ENCODE measurements at places on chromosomes 1 and 21. TPM values are rescaled to one million over a fixed set of nuclear protein-coding genes. Genes with fewer than 3 reads are reported as not detected.

S100A8 gene
- polyA plus RNA-seq = 8.3 TPM

DNA sequence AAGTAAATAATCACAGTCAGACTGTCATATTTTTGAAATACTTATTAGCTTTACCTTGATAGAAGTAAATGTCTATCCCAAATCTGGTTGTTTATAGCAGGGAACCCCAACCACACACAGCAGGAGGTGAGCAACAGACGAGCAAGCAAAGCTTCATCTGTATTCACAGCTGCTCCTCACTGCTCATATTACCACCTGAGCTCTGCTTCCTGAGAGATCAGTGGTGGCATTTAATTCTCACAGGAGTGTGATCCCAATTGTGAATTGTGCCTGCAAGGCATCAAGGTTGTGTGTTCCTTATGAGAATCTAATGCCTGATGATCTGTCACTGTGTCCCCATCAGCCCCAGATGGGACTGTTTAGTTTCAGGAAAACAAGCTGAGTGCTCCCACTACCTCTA lies 104.3 kb downstream of the GPATCH2 start:
- no peak overlapping the region for H3K27ac ChIP-seq
- no peaks in the 10 kb centered on the region for H3K4me1 ChIP-seq
- H3K36me3 ChIP-seq = no peaks in the 10 kb centered on the region
- no peaks in the 10 kb centered on the region for H3K27me3 ChIP-seq
- DNase-seq = no peak
- no peak overlapping the region for H3K4me3 ChIP-seq

GRCh38 chr1:217432339-217432738 lies 198.6 kb downstream of the GPATCH2 start:
- no peaks in the 10 kb centered on the region for H3K27me3 ChIP-seq
- no peaks in the 10 kb centered on the region for H3K4me1 ChIP-seq
- H3K36me3 ChIP-seq = no peaks in the 10 kb centered on the region

DNA sequence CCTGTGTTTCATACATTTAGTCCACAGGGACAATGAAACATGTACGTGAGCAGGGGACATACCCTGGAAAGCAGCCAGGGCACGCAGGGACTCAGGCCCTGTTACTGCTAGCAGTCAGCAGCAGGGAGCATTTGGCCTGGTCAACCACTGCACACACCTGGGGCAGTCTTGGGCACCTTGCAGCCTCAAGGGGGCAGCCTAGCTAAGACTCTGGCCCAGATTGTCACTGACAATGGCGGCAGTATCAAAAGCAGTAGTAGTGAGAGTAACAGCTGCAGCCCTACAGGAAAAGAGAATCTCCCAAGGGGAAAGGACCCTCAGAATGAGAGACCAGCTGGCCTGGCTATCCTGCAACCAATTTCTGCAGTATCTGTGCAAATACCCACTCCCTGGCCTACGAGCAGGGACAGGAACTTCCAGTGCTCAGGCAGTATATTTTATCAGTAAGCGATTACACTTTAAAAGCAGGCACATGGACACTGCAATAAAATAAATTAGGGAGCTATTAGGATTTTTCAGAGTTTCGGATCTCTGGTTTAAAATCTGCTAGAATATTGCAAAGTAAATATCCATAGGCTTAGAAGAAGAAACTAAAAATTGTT lies 475.6 kb downstream of the LTN1 start:
- H3K27ac ChIP-seq = no peak overlapping the region
- H3K4me1 ChIP-seq = peaks cover under 1% of the 10 kb centered on the region
- peak; percentile 22 for DNase-seq
- H3K36me3 ChIP-seq = no peaks in the 10 kb centered on the region

- H3K27me3 ChIP-seq = no peaks in the 10 kb centered on the region
- no peak overlapping the region for H3K4me3 ChIP-seq
- H3K27ac ChIP-seq = no peak overlapping the region
- no peaks in the 10 kb centered on the region for H3K36me3 ChIP-seq
Observed at GRCh38 chr1:155123801-155124200, 3.9 kb upstream of the EFNA1 start.

DNA sequence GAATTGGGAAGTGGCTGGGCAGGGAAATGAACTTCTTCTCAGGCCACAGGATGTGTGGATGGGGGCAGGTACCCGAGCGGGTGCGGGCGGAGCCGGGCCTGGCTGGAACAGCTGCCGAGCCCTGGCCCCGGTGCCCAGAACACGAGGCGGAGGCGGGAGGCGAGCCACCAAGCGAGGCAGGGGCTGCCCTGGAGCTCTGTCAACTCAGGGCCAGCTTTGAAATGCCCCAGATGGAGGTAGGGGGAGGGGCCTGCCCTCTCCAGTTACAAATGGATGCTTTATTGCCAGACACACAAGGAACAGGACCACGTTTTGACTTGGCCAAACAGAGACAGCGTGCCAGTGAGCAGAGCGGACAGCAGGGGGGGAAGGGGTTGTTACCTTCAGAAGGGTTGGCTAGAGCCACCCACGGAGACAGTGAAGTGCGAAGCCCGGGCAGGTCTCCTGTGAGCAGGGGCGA lies 240.4 kb downstream of the SDCCAG8 start:
- no peak for DNase-seq
- H3K4me3 ChIP-seq = no peak overlapping the region
- no peaks in the 10 kb centered on the region for H3K27me3 ChIP-seq

GRCh38 chr1:180773210-180773865 lies 139.4 kb upstream of the KIAA1614 start:
- no peak overlapping the region for H3K27ac ChIP-seq
- no peaks in the 10 kb centered on the region for H3K36me3 ChIP-seq
- no peak overlapping the region for H3K4me3 ChIP-seq
- no peaks in the 10 kb centered on the region for H3K4me1 ChIP-seq

EPS8L3 gene
- not detected for polyA plus RNA-seq

MTHFR gene
- 13.1 TPM for polyA plus RNA-seq

- DNase-seq = peak; percentile 55
- peak overlapping the region; percentile 72 for H3K27ac ChIP-seq
- peaks cover 22% of the 10 kb centered on the region for H3K4me1 ChIP-seq
Observed at GRCh38 chr1:164754088-164754600, 195.2 kb downstream of the PBX1 start.

DNA sequence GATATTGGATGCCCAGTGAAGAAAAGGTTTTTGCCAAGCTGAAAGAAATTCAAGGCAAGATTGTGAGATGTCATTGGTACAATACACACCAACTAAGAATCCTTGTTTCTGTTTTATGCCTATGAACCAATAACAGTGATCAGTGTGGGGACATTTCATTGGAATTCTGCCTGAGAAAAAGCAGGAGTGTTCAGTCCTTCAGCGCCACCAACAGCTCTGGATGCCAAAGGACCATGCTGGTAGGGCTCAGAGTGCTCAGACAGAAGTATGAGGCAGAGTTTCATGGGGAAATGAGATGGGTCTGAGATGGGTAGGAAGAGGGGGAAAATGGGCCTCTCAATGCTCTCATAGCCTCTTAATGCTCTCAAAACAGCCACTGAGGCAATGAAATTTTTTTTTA lies 56.5 kb downstream of the GABPA start:
- H3K4me1 ChIP-seq = no peaks in the 10 kb centered on the region
- no peaks in the 10 kb centered on the region for H3K27me3 ChIP-seq
- no peak overlapping the region for H3K4me3 ChIP-seq
- no peak for DNase-seq

Data from ovary (tissue), 10 donors.